ENCODE measurements at places on chromosomes 5 and 9.

DNA sequence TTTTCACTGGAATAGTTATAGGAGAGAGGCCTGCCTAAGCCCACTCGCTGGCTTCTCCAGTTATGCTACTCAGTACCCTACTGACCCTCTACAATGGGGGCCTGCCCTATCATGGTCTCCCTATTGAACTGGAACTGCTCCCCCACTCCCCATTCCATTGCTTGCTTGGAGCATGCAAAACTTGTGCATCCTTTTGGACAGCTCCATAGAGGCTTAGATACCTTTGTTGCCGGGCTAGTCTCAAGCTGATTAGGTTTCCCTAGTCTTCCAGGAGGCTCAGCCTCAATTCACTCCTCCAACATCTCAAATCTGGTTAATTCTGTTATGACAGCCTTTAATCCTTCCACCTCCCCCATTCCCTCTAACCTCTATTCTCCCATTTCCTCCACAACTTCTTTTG is 39.9 kb downstream of the KIF24 start:
- no peak for DNase-seq

GRCh38 chr9:114348906-114349482 is 19.3 kb downstream of the ORM2 start:
- DNase-seq: peak; percentile 95

DNA sequence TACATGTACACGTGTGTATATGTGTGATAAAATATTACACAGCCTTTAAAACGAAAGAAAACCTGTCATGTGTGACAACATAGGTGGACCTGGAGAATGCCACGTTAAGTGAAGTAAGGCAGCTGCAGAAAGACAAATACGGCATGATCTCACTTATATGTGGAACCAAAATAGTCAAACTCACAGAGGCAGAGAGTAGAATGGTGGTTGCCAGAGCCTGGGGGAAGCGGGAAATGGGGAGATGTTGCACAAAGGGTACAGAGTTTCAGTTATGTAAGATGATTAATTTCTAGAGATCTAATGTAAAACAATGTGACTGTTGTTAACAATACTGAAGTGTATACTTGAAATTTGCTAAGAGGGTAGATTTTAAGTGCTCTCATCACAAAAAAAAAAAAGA is 34.8 kb downstream of the ADAMTS12 start:
- DNase-seq: no peak

DNA sequence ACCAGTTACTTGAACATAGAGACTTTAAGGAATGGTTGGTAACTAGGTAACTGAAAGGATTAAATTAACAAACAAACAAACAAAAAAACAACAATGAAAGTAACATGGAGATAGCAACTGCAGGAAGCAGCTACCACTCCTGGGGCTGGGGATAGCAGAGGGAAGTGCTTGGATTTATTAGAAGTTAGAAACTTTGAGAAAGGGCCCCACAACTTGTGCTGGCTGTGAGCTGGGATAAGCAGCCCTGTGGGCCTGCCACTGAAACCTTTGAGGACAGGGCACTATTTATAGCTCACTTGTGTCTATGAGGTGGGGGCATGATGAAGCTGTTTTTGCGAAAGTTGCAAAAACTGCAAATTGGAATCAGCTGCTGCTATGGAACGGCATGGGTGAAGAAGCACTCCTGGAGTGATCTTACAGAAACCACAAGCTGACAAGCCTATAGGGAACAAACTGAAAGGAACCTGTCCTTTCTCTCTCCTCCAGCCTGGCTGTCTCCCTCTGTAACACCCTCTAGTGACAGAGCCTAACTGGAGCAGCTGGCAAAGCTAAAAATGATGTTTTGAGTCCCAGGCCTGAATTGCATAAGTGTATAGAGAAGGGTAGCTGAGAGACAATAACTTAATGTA is 91.4 kb upstream of the RANBP6 start:
- no peak for DNase-seq

DNA sequence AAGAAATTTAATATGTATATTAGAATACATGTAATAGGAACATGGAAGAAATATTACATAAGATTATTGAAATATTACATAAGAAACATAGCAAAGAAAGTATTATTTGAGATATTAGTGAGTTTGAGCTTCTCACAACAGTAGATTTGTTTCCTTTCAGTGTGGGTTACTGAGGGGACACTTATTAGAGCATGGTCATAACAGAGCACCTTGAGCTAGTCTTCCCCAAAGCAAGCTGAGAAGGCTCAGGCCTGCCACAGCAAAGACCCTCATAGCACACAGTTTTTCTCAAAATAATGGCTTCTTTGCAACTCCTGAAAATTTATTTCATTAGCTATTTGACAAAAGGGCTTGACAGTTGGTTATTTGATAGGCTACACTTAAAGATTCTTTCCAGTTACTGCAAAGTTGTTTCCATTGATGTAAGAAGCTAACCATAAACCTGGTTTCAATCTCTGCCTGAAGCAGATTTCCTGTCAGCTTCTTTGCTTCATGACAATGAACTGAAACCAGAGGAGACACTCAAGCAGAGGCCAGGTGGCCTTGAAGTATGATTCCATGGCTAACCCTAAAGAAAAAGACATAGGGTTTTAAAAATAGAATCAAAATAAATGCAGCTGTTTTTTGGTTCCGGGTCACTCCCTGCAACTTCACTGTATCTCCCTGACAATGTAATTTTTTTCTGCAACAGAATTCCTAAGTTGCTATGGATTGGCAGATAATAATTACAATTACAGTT is 68.6 kb downstream of the ERMP1 start:
- no peak for DNase-seq

DNA sequence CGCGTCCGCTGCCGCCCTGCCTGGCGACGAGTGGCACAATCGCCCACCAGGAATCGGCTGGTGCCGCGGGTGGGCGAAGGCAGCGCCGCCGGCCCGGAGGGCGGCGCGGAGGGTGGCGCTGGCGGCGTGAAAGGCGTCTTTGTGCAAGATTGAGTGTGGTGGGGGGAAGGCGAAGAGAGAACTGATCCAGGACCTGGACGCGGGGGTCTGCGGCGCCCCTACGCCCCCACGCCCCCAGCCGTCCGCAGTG is 4.6 kb upstream of the RGMB start:
- no peak for DNase-seq

DNA sequence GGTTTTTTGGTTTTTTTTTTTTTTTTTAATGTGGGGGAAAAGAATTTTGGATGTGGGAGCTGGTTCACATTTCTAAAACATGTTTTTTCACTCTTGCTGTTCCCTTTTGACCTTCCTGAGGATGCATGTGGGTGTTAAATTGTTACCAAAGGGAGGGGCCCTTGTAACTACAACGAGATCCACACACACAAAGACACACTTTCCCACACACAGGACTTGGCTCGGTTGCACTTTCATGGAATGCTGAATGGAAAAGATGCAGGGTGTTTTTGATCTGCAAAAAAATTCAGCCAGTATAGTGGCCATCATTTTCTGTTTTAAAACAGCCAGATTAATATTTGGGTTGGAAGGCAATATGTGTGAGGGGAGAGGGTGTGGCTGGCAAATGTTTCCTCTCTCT is 576.9 kb downstream of the EBF1 start:
- DNase-seq: no peak

DNA sequence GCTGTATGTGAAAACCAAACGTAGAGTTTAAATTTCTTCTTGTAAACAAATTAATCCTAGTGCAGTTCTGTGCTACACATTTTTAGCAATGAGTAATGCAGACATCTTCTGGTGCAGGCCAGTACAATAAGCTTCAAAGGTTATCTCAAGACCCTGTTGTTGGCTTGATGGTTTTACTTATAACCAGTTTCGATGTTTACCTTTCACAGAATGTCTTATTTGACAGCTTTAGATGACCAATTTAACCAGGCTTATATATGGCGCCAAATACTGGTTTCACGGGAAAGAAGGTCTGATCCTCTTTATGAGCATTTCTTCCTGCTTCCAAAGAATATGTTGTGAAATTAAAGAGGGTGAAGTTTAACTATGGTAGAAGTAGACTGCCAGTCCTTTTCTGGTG is 9.9 kb downstream of the ZFAND5 start:
- DNase-seq: no peak

DNA sequence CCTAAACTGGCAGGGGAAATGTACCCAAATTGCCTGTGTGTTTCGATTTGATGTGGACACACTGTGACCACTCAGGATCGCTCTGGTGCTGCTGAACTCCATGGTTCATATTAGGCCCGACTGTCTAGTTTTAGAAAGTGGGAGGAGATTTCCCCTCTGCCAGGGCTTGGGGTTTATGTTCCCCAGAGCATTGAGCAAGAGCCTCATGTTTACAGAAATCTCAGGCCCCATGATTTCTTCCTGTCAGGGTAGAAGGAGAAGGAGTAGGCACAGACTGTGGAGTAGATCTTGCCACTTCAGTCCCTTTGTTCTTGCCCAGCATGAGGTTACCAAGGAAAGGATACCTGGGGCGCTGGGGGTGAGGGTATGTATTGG is 40.8 kb upstream of the GLRX start:
- no peak for DNase-seq
